Subcutaneous adipose tissue (tissue), 4 donors: ENCODE measurements at places on chromosomes 3 and 15. TPM values are rescaled to one million over a fixed set of nuclear protein-coding genes. Genes with fewer than 3 reads are reported as not detected.

NUP210 gene
- total RNA-seq = 1.3 TPM

KBTBD13 gene
- not detected for total RNA-seq

RBPMS2 gene
- total RNA-seq = 6.4 TPM

GLCE gene
- total RNA-seq = 10.7 TPM

C3orf52 gene
- total RNA-seq = 0.38 TPM

DPPA4 gene
- total RNA-seq = not detected

GOLGA8Q gene
- total RNA-seq = 9.0 TPM

ADAMTS7 gene
- total RNA-seq = 4.6 TPM

SLC25A36 gene
- 95.3 TPM for total RNA-seq

TEX55 gene
- not detected for total RNA-seq

ATP13A5 gene
- total RNA-seq = not detected

FAM3D gene
- total RNA-seq = not detected

LRTM1 gene
- total RNA-seq = not detected
